ENCODE measurements at places on chromosomes 2 and 18.

- no peak for DNase-seq
Observed at GRCh38 chr2:222859786-222860612, 837 bp upstream of the ACSL3 start.

DNA sequence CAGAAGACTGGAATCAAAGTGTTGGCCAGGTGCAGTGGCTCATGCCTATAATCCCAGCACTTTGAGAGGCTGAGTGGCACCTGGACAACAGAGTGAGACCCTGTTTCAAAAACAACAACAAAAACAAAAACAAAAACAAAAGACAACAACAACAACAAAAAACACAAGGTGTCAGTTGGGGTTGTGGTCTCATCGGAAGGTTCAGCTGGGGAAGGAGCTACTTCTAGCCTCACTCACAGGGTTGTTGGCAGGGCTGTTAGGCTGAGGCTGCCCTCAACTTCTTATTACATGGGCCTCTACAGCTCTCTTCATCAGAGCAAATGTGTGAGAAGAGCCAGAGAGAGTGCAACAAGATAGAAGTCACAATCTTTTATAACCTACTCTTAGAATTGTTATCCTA lies 34.6 kb upstream of the CAB39 start:
- no peak for DNase-seq

GRCh38 chr2:151347906-151348305 lies 9.5 kb upstream of the TNFAIP6 start:
- no peak for DNase-seq

GRCh38 chr18:36536426-36536825 lies 238.9 kb downstream of the FHOD3 start:
- DNase-seq = no peak

GRCh38 chr2:66794070-66794469 lies 359.1 kb downstream of the MEIS1 start:
- no peak for DNase-seq

GRCh38 chr2:134717286-134718022 lies 1.3 kb downstream of the TMEM163 start:
- DNase-seq = no peak

DNA sequence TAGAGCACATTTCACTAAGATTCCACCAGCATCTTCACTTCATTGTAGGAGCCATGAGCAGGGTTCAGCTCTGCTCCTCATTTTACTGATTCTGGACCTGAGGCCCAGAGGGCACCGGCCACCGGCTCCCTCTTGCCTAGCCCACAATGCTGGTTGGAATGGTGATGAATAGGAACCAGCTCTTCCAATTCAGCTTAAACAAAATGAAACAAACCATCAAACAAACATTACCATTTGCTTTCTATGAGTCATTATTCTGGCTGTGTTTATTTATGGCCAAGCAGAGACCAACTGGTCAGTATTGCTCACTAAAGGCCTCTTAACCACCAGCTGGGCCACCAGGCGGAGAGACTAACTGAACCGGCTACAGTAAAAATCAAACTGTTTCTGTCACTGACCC lies 176.7 kb downstream of the MTX2 start:
- no peak for DNase-seq

DNA sequence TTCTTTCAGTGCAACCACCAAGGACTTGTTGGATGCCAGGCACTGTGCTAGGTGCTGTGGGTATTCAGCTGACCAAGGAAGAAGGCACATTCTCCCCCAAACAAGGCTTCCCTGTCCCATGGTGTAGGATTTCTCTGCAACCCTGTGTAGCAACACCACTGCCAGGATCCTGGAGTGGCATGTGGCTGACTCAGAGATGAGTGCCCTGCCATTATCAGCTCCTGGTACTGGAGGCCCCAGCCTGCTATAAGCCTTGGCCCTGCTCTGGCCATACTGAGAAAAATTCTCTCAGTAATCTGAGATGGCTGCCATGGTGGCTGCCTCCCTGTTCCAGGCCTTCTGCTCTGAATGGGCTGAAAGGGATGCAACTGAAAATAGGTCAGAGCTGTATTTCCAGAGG lies 4.3 kb downstream of the SMYD5 start:
- no peak for DNase-seq

- no peak for DNase-seq
Observed at GRCh38 chr2:10449486-10449831, 1.3 kb upstream of the ODC1 start.
